ENCODE measurements at places on chromosomes 16 and 17.

- DNase-seq: no peak
Observed at GRCh38 chr16:59859676-59860402, 1125.7 kb upstream of the GOT2 start.

DNA sequence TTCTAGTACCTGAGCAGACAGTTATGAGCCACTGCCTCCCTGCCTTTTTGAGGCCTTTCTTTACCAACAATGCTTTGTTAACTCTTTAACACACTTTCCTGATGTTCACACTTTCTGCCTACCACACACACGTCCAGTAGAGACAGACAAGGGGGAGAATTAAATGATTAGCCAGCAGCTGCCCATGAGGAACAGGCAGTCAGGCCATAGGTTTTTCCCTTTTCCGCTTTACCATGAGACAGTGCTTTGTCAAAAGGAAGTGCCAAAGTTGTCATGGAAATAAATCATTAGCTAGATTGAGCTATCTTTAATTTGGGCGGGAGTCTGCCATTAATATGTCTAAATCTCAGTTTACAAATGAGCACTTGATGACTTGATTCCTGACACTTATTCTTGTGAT lies 102.1 kb downstream of the PITPNC1 start:
- DNase-seq: no peak

GRCh38 chr17:76772842-76773525 lies 35.1 kb downstream of the MFSD11 start:
- peak; percentile 79 for DNase-seq

GRCh38 chr16:28181515-28181914 lies 30.2 kb downstream of the XPO6 start:
- DNase-seq: no peak

DNA sequence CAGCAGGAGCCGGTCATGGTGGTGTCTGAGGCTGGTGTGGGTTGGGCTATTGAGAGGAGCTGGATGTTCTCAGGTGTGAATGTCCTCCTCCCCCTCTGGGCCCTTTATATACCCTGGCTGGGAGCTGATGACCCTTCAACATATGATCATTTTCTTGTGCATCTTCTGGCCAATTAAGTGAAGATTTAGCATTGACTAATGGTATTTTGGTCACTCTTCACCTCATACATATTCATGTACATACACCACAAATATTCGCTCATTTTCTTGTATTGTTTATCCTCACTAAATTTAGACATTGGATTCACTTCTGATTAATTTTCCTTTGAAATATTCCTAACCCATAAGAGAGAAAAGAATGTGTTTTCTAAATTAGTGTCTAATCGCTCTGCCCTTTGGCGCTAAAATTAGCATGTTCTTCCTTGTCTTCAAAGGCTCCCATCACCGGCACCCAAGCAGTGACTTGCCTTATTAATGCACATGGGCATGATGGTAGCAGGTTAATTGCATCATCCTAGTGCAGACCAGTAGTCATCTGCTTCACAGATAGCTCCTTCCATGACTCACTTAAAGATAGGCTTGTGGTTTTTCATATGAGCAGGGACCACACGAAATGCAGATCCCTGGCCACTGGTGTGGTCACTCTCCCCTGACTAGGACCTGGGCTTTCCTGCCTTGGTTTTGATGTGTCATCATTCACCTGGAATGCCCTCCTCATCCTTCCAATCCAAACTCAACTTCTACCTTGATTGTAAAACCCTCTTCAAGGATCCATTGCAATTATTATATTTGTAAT lies at the start of gene KRTAP2-4:
Gene KRTAP2-4, minus strand, starts transcription at position 51 of the 796 bp plus-strand sequence. Its CDS starts 34 bp downstream, at position 17.
- no peak for DNase-seq

GRCh38 chr17:77946900-77947645 lies 11.4 kb upstream of the TNRC6C start:
- no peak for DNase-seq

GRCh38 chr16:87035053-87035452 lies 282.1 kb downstream of the C16orf95 start:
- DNase-seq: no peak

- no peak for DNase-seq
Observed at GRCh38 chr17:75371981-75372380, 33.5 kb downstream of the GRB2 start.

DNA sequence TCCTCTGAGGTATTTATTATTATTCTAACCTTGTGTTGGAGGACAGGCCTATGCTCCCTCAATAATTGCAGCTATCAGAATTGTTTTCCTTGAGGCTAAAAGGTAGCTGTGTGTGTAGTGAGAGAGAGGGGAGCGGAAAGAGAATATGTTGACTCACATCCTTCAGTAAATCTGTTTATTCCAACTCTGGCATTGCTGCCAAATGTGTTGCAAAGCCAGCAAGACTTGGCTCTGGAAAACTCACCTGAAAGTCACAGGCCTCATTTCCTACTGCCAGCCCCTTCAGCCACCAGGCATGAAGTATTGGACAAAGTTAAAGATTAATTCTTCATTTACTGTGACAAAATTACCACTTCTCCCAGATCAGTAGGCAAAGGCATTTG lies 9.6 kb downstream of the CA10 start:
- DNase-seq: no peak

- no peak for DNase-seq
Observed at GRCh38 chr17:27945953-27946352, 52.8 kb upstream of the LYRM9 start.

- DNase-seq: no peak
Observed at GRCh38 chr16:69481901-69482341, 57.5 kb downstream of the CYB5B start.

DNA sequence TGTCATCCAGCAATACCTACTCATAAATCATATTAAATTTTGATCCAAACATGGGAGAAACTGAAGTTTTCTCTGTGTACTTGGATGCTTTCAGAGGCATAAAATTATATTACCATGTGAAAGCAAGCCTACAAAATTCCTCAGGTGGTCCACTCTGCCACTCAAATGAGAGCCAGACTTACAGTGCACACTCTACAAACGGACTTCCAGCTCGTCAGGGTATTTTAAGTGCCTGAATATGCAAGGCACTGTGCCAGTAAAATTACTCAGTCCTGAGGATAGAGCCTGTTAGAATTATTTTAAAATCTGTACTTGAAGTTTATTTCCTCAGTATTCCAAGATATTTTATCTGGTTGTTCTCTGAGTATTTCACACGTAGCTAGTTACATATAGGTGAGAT lies 54.5 kb downstream of the TENT4B start:
- DNase-seq: no peak

DNA sequence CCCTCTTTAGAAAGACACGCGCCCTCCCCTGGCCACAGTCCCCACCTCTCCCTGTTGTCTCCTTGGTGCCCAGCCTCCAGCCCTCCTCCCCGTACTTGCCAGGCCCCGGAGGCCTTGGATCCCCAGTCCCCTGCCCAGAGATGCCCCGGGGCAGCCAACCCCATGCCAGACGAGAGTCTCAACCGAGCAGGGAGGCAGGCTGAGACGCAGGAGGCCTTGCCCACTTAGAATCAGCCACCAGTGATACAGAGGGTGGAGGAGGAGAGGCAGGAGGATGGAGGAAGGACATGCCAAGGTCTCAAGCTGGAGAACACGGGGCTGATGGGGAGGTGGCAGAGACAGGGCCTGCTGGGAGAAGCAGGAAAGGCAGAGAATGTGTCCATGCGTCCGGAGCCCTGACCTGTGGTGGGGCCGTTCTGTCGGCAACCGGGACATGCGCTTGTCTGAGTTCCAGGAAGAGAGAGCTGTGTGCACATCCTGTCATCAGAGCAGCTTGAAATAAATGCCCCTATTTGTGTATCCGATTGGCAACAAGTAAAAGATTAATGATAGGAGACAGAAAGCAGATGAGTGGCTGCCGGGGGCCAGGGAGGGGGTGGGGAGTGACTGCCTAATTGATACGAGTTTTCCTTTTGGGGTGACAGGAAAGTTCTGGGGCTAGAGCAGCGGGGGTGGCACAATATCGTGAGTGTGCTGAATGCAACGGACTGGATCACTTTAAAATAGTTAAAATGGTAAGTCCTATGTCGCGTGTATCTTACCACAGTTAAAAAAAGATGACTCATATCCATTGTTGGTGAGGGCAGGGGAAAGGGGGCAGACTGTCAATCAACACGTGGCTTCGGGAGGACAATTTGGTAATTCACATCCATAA lies 44.7 kb upstream of the MEAK7 start:
- DNase-seq: peak; percentile 79

- DNase-seq: no peak
Observed at GRCh38 chr17:46878055-46878454, 26.7 kb downstream of the WNT9B start.

DNA sequence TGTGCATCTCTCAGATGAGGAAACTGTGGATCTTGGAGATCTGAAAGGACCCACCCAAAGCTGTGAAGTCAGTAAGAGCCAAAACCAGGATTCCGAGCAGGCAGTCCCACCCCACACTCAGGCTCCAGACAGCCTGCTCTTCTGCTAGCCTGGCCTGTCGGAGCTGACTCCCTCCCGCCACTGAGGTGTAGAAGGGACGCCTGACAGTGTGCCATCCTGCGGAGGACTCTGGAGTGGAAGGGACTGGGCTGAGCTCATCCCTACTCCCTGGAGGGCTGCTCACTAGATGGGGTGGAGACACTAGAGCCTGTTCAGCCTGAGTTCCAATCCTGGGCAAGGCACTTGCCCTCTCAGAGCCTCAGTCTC lies 36.0 kb downstream of the WFDC1 start:
- no peak for DNase-seq

DNA sequence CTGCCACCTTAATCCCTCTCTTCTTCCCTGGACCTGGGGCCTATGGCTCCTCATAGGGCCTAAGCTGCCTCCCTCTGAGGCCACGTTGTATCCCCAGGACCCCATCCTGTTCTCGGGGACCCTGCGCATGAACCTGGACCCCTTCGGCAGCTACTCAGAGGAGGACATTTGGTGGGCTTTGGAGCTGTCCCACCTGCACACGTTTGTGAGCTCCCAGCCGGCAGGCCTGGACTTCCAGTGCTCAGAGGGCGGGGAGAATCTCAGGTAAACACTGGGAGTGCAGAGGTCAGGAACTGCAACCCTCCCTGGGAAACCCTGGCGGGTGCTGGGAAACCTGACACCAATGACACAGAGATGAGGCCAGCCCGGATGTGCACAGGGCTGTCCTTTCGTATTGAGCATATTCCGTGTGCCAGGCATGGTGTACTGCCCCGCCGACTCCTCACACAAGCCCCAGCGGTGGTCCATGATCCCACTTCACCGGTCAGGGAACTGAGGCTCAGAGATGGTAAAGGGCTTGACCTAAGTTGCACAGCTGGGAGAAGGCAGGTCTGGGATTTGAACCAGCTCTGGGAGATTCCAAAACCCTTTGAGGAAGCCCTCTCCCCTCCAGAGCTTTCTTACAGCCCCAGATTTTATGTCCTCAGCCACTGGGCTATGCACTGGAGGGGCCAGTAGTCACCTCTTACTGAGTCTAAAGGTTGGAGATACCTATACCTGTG lies 22.9 kb downstream of the ANKRD40 start:
- DNase-seq: no peak
